ENCODE measurements at places on chromosomes 11 and 22.

- no peak for DNase-seq
Measured at GRCh38 chr22:39240831-39241793, 3.7 kb downstream of the PDGFB start.

- no peak for DNase-seq
Measured at GRCh38 chr11:44310206-44310462, 195 bp upstream of the ALX4 start.

DNA sequence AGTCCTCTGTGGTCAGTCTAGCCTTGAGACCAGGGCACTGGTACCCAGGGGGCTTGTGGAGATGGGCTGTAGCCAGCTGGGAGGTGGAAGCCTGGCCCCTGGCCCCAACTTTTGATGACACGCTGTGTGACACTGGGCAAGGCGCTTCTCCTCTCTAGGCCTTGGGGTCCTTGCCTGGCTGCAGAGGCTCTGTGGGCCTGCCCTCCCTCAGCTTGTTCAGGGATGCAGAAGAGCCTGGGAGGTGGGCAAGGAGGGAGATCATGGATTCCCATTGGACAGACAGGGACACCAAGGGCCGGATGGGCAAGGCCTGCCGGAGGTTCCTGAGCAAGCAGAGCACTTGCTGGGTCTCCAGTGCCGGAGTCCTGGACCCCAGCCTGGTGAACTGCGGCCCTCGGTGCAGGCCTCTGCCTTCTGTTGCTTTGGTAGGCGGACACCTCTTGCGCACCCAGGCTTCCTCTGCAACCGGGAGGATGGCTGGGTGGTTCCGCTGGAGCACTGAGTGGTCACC, 1.3 kb upstream of the PPP2R5B start:
- DNase-seq: no peak

DNA sequence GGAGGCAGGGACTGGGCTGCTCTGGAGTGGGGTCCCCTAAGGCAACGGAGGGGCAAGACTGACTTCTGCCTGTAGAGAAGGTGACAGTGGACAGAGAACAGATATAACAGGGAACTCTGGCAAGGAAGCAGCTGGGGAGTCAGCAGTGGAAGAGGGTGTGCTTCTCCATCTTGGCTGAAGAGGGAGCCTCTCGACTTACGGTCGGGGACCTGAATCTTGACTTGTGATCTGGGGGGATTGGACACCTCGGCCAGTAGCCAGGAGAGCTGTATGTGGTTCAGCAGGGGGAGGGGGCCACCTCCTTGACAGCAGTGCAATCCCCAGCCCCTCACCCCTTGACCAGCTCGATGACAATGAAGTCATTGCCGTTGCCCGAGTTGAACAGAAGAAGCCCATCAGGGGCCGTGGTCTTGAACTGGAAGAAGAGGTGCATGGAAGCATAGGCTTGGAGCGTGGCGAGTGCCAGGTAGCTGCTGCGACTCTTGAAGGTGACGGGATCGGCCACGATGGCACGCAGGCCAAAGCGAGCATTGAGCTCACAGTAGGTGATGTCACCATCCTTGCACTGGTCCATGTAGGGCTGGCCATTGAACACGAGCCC, 60.0 kb downstream of the SLC22A12 start:
- DNase-seq: no peak

DNA sequence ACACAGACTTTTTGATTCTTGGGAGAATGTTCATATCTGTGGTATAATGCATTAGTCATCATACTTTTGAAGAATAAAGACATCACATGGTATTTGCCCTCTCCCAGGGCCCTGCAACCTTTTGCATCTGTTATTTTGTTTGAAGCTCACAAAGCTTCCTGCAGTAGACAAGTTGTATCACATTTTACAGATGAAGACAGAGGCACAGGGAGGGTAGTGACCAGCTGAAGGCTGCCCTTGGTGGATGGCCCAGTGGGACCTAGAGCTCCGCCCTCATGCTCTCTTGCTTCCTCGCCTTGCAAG, 66.4 kb downstream of the UBASH3B start:
- DNase-seq: no peak

DNA sequence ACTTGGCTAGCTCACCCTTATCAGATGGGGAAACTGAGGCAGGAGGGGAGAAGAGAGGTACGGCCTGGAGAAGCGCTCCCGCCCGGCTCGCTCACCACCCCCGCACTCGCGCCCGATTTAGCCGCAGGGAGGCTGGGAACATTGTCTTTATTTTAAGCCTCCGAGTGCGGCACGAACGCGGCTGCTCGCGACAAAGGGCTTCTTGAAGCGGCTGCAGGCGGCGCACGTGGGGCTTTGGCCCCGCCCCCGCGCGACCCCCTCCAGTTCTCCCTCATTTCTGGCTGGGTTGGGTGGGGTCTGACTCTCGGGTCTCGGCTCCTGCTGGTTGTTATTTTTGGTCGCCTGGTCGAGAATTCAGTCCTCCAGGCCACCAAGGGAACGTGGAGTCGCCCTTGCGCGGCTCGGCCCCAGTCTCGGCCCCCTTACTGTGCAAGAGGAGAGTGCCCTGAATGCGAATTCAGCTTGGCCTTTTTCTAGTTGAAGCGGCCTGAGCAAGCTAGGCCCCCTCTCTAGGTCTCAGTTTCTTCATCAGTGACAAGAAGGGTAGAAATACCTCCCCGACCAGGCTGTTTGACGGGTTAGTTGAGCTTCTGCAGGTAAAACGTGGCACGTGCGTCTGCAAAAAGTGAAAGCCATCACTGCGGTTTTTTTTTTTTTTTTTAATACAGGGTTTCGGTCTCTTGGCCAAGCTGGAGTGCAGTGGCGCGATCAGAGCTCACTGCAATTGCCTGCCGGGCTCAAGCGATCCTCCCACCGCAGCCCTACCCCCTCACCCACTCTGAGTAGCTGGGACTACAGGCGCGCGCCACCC, 2.6 kb upstream of the CHRM1 start:
- no peak for DNase-seq

DNA sequence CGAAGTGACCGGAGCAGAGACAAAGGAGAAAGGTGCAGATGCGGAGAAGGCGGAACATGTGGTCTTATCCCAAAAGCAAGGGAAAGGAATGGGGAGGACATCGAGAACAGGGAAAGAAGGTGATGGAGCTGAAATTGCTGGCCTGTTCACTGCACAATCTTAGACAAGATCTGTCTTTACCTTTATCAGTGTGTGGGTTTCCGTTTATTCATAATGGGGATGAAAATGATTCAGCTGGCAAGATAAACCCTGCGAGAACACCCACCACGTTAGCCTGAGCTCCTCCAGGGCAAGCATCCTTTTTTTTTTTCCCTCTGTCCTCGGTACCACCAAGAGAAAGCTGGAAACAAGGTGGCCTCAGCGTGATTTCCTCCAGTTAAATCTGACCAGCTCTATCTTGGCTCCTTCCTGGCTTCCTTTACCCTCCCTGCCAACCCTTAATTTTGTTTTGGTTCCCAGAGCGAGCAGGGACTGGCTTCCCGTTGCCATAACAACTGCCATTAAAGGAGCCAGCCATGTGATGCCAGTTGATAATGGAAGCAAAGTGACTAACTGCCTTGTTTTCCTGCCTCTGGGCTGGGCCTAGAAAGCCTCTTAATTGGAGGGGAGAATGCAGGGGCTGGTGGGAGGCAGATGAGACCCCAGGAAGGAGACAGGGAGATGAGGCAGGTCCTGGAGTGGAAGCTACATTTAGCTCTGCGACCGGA, 4.2 kb downstream of the SGSM1 start:
- no peak for DNase-seq

DNA sequence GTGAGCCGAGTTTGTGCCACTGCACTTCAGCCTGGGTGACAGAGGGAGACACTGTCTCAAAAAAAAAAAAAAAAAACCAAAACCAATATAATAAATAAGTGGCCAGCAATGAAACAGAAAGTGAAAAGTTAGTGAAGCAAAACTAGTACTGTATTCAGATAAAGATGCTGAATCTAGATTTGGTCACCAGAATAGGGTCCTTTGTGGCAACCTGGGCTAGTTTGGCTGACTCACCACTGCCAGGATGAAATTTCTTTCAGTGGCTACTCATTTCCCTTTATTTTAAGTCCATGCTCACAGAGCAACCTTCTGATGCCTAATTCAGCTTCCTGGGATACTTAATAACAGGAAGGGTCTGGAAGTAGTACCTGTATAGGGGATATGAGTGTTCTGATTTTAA, 26.0 kb downstream of the LIMK2 start:
- no peak for DNase-seq

GRCh38 chr11:126347751-126348668, 7.5 kb upstream of the ST3GAL4 start:
- no peak for DNase-seq

DNA sequence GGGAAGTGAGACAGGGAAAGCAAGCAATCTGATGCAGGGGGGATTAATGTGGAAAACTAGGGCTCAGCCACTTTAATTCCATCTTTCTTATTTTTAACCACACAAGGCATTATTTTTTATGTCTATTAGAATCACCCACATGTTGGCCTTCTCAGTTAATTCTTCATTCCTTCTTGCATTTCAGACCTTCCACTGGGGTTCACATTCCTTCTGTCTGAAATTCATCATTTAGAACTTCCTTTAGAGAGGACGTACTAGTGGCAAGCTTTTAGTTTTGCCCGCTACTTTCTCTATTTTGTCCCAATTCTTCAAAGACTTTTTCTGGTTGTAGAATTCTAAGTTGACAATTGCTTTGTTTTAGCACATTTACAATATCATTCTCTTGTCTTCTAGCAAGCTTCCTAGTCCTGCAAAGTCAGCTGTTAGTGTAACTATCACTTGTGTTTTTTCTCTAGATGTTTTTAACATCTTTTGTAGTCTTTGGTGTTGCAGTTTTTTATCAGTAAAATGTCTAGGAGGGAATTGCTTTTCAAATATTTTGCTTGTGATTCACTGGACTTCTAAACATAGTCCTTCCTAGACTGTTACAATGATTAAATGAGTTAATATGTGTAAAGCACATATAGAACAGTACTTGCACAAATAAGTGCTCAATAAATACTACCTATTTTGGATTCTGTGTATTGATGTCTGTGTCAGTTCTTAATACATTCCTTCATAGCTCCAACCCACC, 5.5 kb upstream of the NNMT start:
- DNase-seq: no peak

DNA sequence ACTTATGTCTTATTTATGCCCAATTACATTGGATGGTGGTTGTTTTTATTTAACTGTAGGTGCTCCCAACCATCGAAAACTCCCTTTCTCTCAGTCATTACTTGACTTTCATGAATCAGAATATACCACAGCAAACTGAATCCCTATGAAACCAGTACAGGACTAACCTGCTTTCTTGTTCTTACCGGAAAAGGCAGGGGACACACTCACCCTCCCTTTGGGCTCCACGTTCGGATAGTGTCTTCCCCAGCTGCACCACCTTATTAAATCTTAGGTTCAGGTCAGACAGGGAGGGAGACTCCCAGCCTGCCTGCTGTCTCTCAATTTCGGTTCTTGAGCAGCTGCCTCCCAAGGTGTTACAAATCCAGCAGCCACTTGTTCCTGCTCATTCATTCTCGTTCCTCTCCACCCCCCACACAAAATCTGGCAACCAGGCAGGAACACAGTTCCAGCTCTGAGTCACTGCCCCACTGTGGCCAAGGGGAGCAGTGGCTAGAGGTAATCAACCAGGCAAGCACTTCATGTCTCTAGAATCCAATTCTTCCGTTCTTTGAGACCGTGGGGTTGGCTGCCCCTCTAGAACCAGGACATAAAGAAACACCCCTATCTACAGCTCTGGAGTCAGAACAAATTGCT, 133.0 kb downstream of the PLEKHA7 start:
- DNase-seq: no peak

DNA sequence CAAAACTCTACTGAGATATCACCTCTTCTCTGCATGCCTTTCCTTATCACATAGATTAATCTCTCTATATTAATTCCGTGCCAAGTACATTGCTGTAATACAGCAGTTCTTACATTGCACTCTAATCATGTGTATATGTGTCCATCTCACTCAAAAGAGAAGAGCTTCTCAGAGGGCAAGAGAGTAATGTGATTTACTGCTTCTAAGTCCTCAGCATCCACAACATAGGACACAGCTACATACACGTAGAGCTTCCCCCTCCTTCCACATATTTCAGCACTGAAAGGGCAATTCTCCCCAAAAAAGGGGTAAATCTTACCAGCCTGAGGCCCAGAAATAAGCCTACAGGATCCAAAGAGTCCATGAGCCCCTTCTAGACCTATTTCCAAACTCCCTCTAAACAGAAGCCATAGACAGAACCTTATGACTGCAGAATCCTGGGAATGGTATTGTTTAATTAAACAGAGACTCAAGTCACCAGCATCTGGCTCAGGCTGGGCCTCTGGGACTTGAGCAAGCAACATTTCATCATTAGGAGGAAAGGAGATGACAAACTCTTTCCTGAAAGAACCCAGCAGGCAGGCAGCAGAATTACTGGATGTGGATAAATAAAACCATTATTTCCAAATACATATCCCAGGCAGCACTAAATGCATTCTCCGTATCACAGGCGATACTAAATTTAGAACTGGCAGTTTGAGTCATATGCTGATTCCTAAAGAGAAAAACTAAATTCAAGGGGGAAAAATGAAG, 87.2 kb downstream of the KCNC1 start:
- DNase-seq: no peak

DNA sequence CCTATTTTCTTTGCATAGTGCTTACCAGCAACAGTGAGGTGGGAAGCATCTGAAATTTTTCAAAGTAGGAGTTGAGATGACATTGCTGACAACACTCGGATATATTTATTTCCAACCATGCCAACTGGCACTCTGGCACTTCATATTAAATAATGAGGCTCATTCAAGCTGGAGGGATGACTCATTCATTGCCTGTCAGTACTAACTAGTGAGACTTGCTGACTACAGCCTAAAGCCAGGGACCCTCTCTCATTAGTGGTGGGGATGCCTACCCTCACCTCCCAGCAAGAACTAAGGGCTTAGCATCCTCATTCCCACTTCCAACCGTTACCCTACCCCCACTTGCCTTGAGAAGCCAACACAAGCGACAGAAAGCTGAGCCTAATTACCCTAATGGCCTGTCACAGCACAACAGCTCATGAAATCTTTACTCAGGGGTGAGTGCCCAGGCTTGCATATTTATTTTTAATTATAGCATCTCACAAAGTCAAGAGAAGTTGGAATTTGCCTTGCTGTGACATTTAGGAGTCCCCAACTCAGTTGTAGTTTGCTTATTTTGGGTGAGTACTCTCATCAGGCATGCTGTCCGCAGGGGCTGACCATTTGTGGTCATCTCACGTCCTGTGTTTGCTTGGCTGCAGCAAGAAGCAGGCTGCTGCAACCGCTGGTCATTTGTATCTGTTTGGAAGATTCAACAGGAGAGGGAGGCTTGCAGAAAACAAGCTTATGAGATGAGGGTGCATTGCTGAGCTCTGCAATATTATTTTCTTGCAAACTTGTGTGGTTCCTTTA, 181.6 kb upstream of the POU2AF2 start:
- no peak for DNase-seq

- DNase-seq: no peak
Measured at GRCh38 chr11:10272132-10272531, 21.9 kb downstream of the SBF2 start.

DNA sequence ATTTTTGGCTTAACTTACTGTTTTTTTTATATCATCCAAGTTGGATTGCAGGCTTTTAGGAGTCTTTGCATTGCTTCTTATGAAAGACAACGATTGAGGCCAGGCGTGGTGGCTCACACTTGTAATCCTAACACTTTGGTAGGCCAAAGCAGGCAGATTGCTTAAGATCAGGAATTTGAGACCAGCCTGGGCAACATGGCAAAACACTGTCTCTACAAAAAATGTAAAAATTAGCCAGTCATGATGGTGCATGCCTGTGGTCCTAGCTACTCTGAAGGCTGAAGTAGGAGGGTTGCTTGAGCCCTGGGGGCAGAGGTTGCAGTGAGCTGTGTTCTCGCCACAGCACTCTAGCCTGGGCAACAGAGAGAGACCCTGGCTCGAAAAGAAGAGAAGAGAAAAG, 56.6 kb downstream of the BID start:
- no peak for DNase-seq
